Activated T-helper 17 cell treated with anti-CD3 and anti-CD28 coated beads, Interleukin-2, amount 50 U/mL, for 72 hours (primary cell): ENCODE measurements at places on chromosomes 2 and 18.

DNA sequence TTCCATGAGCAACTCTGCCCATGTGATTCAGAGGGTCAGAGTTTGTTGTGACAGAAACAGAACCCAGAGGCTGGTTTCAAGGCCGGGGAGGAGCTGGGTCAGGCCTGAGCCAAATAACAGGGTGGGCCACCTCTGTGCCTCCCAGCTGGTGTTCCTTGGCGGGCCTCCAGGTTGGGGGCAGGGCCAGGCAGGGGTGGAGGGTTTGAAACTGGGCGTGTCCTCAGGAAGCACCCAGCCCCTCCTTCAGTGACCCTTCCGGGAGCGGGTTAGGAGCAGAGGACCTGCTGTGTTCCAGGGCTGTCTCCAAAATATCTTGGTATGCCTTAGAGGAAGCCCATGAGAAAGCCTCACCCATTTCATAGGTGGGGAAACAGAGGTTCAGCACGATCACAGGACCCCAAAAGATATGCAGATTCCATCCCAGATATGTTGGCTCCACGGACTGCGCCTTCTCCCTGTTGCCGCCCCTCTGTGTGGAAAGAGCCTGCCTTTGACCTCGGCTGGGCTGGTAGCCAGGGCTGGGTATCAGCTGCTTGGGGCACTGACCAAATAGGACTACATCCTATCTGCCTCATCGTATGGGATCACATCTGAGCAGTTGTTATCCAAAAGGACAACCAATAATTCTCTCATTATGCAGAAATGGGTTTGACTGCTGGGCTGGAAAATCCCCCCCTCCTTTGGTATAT lies 74.8 kb upstream of the GLI2 start:
- no peak for ATAC-seq

DNA sequence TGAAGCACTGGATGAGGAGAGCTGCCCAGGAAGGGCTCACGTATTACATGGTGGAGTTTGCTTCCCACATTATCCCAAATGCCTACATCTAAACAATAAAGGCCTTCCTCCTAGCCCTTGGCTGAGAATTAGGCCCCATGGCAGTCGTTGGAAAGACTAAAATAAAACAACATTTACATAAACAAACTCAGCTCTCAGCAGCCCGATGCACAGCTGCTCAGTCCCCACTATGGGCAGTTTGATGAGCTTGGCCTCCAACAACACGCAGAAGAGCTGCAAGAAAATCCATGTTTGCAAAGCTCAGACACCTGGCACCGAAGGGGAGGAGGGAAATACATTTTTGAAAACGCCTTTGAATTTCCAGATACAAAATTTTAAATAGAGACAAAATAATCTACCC lies 352.4 kb downstream of the EIPR1 start:
- no peak for ATAC-seq

DNA sequence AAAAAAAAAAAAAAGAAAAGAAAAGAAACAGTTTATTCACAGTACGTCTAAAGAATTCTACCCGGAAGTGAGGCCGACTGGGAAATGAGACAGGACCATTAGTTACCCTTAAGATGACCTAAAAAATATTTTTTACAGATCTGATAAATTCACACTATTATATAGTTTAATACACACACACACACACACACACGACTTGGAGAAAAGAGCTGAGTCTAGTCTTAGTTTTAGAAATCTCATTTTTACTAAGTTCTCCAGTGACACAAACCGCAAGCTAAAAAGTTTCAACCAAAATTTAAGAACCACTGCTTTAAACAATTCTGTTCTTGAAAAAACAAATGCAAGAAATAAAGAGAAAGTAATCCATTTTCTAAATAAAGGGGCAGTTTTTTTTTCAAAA lies 27.1 kb downstream of the ST3GAL5 start:
- peak; percentile 44 for ATAC-seq

DNA sequence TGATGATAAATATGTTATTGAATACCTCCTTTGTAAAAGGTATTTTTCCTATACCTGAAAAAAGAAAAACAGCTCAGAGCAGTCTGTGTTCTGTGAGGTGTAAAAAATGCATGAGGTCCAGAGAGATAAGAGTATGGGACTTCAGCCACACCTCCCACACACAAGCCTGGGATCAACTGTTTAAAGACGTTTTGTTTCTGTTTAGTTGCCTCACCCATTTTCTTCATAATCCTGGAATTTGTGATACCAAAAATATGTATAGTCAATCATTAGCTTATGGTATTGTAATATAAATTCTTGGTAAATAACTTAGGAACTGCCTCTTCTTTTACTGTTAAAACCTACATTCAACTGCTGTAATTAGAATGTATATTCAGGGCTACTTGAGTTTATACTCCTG lies 1322.9 kb upstream of the TMEFF2 start:
- ATAC-seq = no peak

DNA sequence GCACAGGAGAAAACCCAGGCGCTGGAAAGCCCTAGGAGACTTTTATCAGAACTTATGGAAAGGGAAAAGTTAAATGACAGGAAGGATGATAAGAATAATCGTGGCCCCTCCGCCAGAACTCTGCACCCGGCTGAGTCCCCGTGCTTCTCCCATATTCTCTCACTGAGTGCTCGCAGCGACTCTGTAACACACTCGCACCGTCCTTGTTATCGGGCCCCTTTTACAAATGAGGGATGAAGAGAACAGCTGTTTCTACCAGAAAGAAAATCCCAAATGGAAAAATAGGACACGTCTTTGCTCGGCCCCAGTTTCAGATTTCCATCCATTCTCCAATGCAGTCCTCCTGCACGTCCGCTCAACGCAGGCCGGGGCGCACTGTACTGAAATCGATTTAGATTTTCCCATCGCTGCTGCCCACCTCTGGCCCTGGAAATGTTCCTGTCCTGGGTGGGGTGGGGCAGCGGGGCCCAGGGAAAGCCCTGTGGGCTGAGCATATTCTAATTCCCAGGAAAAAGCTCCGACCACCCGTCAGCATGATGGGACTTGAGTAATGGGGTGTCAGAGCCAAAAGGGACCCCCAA lies 66.4 kb downstream of the KCNF1 start:
- no peak for ATAC-seq

DNA sequence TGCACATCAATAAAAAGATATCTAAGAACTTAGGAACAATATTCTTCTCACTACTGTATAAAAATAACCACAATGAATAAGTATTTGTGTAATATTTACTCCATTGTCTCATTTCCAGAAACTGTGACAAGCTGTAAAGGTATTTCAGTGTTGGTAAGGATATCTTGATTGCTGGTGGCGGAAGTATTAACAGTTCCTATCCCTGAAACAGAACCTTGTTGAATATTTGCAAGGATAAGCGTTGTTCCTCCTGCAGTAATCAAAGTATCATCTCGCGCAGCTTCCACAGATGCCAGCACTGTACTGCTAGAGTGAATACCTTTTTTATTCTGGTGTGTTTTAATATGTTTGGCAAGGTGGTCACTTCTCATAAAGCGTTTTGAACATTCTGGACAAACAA lies 55.3 kb downstream of the SP3 start:
- ATAC-seq = no peak

- no peak for ATAC-seq
These were observed 186.3 kb downstream of the TCF4 start for GRCh38 chr18:55401638-55402191.

- ATAC-seq = no peak
These were observed 49.3 kb downstream of the HS6ST1 start for GRCh38 chr2:128269063-128269989.

- no peak for ATAC-seq
These were observed 197.5 kb upstream of the CHAC2 start for GRCh38 chr2:53569957-53570727.

- no peak for ATAC-seq
These were observed at the start of gene SPATA3 for GRCh38 chr2:230995821-230996220. Gene SPATA3, plus strand, starts transcription at chr2:230996121. Its CDS starts 113 bp downstream, at chr2:230996234.

GRCh38 chr2:112148477-112148876 lies 10.3 kb downstream of the FBLN7 start:
- no peak for ATAC-seq

DNA sequence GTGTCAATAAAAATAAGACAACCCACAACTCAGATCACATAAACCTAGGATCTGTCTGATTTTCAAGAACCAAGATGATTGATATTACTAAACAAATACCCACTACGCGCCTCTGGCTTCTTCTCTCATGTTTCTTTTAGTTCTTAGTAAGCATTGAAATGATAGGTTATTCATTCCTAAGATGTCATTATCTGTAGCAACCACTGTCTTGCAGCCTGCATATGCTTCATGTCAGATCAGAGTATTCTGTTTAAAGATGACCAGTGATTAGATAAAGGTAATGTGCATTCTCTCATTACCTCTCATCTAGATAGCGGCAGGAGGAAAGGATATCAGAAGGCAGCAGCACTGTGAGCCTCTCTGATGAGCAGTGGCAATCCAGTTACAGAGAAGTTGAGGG lies 112.9 kb downstream of the SLC8A1 start:
- ATAC-seq = no peak

DNA sequence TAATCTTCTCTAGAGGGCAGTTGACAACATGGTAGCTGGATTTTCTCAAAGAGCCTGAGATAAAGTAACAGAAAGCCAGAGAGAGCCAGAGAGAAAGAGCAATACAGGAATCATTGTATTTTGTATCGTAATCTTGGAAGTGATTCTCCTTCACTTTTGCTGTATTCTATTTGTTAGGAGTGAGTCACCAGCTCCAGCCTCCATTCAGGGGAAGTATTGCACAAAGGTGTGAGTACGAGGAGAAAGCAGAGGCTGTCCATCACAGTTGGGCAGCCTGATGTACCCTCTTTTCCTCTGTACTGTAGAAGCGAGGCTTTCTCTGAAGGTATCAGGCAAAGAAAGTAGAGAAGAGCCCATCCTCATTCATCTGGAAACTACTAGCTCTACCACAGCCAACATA lies 176.8 kb downstream of the KCNS3 start:
- ATAC-seq = no peak

DNA sequence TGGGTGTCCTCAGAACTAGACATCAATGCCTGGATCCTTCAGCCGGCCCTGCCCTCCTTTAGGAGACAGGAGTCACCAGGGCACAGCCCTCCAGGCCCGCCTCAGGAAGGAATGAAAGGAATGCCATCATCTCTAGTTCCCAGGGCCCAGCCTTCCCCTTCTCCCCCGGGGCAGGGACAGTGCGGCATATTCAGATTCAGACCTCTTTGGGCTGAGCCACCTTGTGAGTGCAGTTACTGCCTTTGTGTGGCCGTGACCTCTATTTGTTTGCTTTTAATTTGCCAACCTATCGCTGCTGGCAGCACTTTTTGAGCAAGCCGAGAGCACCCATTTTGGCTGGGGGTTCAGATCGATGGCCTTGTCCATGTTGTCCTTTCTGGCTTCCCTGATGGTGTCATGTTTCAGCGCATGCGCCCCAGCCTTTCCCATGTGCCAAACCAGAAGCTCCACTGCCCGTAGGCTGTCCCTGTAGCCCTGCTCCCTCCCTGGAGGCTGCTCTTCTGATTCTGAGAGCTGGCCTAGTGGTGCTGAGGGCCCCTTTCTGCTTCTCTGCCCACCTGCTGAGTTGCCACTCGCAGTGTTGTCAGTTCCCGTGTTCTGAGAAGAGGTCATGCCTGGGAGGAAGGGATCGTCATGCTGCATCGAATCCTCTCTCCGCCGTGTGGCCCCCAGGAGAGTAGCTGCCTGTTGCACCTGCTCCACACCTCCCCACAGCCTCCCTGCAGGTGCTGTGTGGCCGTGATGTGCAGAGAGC lies 10.9 kb downstream of the ANKRD23 start:
- no peak for ATAC-seq

- ATAC-seq = no peak
These were observed 787 bp upstream of the ADGRF3 start for GRCh38 chr2:26347286-26347865.

GRCh38 chr2:10763461-10763800 lies 42.0 kb downstream of the ATP6V1C2 start:
- ATAC-seq = no peak

GRCh38 chr2:30934066-30934465 lies 126.8 kb upstream of the CAPN13 start:
- no peak for ATAC-seq

DNA sequence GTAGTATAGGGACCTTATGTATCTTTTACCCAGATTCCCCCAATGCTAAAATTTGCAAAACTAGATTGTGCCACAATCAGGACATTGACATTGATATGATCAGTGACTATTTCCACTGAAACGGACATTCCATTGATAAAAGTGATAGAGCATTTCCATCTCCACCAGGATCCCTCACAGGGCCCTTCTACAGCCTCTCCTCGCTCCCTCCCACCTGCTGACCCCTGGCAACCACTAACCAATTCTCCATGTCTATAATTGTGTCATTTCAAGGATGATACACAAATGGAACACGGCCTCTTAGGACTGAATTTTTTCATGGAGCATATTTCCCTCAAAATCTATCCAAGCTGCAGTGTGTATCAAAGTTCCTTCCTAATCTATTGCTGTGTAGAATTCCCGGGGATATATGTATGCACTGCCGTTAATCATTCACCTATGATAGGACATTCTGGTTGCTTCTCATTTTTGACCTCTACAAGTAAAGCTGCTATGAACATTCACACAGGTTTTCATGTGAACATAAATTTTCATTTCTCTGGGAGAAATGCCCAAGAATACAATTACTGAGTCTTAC lies 67.3 kb downstream of the UXS1 start:
- no peak for ATAC-seq

DNA sequence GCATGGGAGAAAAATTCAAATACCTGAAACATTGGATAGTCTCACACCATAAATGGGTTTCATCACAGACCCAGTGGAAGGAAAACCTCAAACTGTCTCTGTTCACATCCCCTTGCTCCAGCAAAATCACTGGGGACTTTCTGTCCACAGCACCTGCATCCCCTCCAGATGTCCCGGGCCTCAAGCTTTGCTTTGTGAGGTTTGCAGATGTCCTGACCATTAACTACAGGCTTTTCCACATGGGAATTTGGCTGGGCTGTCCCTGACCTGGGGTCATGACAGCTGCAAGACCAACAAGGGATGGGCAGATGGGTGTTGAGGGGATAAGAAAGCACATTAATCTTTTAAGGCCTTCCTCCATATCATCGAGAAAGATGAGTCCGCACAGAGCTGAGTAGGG lies 427.9 kb downstream of the TXNL1 start:
- no peak for ATAC-seq

GRCh38 chr2:121475811-121476571 lies 54.7 kb upstream of the RNU4ATAC start:
- no peak for ATAC-seq

DNA sequence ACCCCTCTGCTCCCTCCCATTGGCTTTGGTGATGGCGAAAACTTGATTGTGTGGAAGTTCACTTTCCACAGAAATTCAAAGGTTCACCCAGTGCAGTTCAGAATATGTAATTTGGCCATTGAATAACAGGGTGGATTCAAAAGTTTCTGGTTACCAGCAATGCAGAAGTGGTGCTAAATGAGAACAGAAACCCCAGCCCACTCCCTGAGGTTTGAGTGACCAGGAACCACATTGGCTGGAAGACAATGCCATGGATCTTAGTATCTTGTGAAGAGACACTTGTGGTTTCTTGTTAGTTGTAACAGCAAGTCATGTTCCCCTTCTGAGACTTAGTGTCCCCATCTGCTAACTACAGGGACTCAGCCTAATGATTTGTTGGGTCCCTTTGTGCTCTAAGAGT lies 49.8 kb downstream of the QPCT start:
- ATAC-seq = no peak

- peak; percentile 12 for ATAC-seq
These were observed 164.1 kb upstream of the BOD1L2 start for GRCh38 chr18:56982766-56983165.

- no peak for ATAC-seq
These were observed 569.3 kb downstream of the TDRD15 start for GRCh38 chr2:21693081-21693480.

GRCh38 chr18:9960258-9960904 lies 46.6 kb downstream of the VAPA start:
- no peak for ATAC-seq
